T-helper 22 cell (primary cell): ENCODE measurements at places on chromosomes 13 and 19.

GRCh38 chr19:30217461-30217860 is 154.7 kb upstream of the ZNF536 start:
- DNase-seq: no peak

DNA sequence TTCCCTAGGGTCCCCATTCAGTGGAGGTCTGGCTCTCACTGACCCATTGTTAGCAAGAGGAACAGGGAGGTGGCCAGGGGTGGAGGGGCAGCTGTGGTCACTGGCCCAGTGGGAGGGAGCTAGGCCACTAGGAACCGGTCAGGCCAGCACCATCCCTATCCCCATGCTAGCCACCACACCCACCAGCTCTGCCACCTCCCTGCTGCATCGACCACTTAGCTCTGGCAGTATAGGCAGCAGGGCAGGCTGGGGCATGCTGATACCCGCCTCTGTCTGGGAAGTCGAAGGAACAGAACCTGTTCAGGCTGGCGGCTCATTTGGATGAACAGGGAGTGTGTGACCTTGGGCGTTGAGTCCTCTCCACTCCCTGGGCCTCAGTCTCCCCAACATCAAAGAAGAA is 4.7 kb downstream of the PPP1R13L start:
- DNase-seq: no peak

DNA sequence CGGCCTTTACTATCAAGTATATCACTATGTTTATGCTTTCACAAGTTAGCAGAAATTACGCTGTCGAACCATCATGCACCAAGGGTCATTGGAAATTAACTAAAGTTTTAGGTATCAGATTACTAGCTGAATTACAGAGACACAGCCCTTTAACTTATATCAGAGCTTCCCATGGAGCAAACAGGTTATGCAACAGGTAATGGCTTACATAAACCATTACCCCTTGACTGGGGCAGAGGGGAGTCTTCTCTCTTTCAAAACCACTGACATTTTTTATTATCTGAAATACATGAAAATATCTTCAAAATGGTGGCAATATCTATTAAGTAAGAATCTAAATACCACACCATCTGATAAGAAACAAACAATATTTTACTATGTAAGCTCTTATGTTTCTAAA is 1692.9 kb upstream of the SLC10A2 start:
- DNase-seq: no peak

DNA sequence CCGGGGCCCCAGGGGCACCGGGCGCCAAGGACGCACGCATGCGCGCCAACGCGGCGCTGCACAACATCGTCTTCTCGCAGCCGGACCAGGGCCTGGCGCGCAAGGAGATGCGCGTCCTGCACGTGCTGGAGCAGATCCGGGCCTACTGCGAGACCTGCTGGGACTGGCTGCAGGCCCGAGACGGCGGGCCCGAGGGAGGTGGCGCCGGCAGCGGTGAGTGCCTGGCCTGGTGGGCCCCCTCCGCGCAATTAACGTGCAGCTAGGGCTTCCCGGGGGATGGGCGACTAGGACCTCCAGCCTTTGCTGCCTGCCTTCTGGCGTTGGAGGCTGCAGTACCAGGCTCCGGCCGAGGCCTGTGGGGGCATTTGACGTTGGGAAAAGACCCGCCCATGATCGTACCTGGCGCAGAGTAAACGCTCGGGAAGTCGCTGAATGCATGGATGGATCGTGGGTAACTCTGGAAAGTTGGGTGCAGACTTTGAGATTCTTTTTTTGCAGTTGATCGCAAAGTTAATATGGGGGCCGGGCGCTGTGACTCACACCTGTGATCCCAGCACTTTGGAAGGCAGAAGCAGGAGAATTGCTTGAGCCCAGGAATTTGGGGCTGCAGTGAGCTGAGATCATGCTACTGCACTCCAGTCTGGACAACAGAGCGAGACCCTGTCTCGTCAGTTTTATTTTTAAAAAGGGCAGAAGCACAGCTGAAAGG is 7.3 kb downstream of the APC2 start:
- no peak for DNase-seq

GRCh38 chr13:40236566-40237168 is 429.8 kb downstream of the FOXO1 start:
- no peak for DNase-seq

GRCh38 chr13:48686636-48687210 is 33.0 kb downstream of the CYSLTR2 start:
- DNase-seq: no peak

- no peak for DNase-seq
These were observed 36.2 kb downstream of the RFX2 start for GRCh38 chr19:6073858-6074708.

- DNase-seq: no peak
These were observed 60.6 kb upstream of the C13orf46 start for GRCh38 chr13:114034481-114034891.

GRCh38 chr19:57099199-57099661 is 20.6 kb upstream of the USP29 start:
- no peak for DNase-seq

- no peak for DNase-seq
These were observed 122.0 kb downstream of the ENOX1 start for GRCh38 chr13:43664700-43665191.

GRCh38 chr19:19847781-19848180 is 17.9 kb upstream of the ZNF253 start:
- DNase-seq: no peak

DNA sequence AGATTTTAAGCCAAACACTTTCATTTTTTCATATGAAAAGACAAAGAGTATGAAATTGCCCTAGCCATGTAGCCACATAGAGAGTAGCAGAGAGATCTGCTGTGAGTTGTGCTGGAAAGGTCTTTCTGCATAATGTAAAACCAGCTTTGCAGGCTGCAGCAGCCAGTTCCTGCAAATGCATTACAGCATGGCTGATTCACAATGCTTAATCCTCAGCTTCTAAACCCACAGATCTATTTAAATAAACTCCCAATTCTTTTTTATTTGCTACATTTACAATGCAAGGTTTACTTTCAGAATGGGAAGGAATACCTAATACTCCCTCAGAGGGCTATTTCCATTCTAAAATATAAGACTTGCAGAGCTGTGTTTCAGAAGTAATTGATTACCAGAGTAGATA is 185.6 kb upstream of the STARD13 start:
- no peak for DNase-seq

GRCh38 chr13:62185631-62186255 is 770.1 kb upstream of the PCDH20 start:
- DNase-seq: no peak

DNA sequence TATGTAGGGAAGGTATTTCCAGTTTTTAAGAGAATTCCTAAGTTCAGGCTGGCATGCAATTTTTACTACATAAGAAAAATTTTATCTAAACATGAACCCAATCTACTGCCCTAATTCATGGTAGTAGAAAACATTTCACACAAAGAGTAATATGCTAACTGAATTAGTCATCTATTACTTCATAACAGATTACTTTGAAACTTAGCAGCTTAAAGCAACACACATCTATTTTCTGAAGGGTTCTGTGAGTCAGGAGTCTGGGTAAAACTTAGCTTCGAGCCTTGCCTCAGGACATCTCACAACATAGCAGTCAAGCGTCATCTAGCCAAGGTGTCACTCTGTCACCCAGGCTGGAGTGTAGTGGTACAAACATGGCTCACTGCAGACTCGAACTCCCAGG is 537.5 kb downstream of the DCT start:
- DNase-seq: no peak

GRCh38 chr19:56718231-56718630 is 46.7 kb upstream of the ZNF835 start:
- DNase-seq: no peak

DNA sequence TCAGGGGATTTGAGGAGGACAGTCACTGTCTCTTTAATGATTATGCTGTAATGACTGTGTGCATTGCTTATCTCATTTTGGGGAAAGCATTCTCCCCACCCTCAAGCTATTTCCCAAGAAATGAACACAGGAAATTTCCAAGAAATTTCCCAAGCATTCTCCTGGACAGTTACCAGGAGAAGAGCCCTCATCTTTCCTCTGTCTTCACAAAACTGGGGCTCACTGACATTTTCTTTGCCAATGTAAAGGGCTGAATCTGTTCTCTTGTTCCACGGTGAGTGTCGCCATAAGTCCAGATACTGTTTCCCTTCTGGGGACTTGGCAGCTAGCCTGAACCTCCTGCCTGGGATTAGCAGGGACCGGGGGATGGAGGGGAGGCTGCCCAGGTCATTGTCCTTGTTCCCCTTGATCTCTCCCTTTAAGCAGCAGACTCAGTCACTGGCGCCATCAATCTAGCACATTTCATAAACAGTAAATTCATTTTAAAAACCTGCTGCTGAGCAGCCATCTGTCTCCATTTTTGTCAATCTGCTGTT is 172.8 kb downstream of the DNAJC15 start:
- no peak for DNase-seq

- no peak for DNase-seq
These were observed 79.7 kb downstream of the LMO7 start for GRCh38 chr13:75715601-75716523.

GRCh38 chr13:23749288-23749873 is 139.8 kb downstream of the MIPEP start:
- no peak for DNase-seq

DNA sequence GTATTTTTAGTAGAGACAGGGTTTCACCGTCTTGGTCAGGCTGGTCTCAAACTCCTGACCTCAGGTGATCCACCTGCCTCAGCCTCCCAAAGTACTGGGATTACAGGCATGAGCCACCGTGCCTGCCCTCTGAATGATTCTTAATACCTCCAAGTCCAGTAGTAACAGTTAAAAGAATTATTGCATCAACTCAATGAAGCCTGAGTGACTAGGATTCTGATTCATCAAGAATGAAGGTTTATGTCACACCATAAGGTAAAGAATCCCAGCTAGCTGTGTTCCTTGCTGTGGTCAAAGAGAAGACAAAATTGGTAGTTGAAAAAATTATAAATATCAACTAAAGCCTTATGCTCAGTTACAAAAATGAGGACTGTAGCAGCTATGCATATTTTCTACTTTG is 81.2 kb upstream of the ABCC4 start:
- DNase-seq: no peak

- DNase-seq: no peak
These were observed 144.1 kb downstream of the DPF1 start for GRCh38 chr19:38079926-38080380.

GRCh38 chr13:78827471-78827870 is 168.5 kb upstream of the OBI1 start:
- no peak for DNase-seq

DNA sequence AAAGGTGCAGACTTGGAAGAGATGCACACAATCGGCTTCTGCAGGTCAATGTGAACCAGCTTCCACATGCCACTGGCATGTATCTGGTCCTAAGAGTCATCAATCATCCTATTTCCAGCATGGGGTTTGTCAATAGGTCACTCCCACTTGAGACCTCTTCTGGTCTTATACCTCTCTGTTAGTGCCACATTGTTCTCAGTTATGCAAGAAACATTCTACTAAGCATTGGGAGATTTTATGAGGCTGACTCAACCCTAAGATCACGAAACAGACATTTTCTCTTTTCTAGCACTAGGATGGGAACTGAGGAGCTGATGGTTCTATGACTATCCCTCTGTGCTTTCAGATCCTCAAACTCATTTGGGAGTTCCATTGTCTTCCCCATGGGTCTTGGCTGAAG is 581.5 kb upstream of the KLF12 start:
- DNase-seq: no peak

DNA sequence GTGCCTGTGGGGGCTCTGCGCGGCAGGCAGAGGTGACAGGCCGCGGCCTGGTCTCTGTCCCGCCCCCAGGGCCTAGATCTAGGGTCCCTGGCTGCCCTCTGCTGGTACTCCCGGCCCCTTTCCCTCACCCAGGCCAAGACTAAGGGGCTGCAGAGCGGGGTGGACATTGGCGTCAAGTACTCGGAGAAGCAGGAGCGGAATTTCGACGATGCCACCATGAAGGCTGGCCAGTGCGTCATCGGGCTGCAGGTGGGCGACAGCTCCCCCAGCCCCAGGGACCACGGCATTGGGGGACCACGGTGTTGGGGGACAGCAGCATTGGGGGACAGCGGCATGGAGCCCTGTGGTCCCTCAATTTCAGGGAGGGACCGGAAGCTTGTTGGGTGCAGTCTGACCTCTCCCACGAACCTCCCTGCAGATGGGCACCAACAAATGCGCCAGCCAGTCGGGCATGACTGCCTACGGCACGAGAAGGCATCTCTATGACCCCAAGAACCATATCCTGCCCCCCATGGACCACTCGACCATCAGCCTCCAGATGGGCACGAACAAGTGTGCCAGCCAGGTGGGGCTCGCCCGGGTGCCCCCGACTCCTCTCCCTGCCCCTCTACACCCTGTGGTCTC is 3.8 kb upstream of the ABCA7 start:
- no peak for DNase-seq

DNA sequence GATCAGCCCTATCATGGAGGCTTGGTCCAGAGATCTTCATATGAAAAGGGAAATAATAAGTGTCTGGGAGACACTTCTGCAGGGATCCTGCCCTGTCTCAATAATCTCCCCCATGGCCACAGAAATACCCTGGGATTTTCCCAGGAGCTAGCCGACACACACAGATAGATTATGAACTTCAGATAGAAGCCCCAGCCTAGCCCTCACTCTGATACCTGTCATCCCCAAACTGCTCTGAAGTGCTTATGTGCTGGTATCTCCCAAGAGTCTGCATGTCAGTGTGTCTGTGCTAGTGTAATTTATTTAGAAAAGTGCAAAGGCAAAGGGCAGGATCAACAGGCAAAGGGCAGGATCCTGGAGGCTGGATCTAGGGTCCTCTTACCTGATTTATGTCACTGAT is 38.7 kb upstream of the ZNF766 start:
- DNase-seq: no peak

DNA sequence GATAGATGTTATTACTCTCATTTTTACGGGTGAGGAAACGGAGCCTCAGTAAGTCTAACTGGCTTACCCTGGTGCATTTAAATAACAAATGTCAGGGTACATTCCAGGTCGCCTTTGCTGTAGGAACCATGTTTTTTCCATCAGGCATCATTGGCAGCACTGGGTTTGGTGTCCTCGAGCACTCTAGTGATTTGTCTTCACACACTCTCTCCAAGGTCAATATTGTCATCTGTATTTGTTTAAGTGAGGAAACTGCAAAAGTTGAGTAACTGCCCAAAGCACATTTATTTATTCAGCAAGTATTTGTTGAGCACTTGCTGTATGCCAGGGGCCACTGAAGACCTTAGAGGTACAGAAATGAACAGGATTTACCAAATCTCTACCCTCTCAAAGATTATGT is 78.6 kb downstream of the DCT start:
- no peak for DNase-seq

- no peak for DNase-seq
These were observed 52.9 kb upstream of the CYP4F8 start for GRCh38 chr19:15562145-15562544.

DNA sequence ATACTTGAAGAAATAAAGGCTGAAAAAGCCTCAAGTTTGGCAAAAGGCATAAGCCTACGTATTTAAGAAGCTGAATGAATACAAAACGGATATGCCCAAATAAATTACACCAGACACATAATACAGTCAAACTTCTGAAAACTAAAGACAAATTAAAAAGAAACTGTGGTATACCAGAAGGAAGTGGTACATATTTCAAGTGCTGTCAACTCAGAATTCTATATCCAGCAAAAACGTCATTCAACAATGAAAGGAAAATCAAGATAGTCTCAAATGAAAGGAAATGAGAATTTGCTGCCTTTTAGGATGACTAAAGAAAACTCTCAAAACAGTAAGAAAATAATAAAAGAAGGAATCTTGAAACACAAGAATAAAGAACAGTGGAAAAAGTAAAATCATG is 69.5 kb downstream of the POLR1D start:
- DNase-seq: no peak

- no peak for DNase-seq
These were observed 188.8 kb downstream of the POSTN start for GRCh38 chr13:37409756-37410155.
